ENCODE measurements at places on chromosomes 3 and 15. TPM values are rescaled to one million over a fixed set of nuclear protein-coding genes. Genes with fewer than 3 reads are reported as not detected.

The MON1A gene
- total RNA-seq, result 6.5 TPM

The FAM3D gene
- total RNA-seq, result 0.13 TPM

The LRRC34 gene
- 3.1 TPM for total RNA-seq

The WDR93 gene
- under 0.01 TPM for total RNA-seq

The GNAT1 gene
- under 0.01 TPM for total RNA-seq

- DNase-seq, result no peak
Observed at GRCh38 chr3:175484666-175485065, 625.5 kb downstream of the NAALADL2 start.

- no peak for DNase-seq
Observed at GRCh38 chr15:65766422-65767263, 25.4 kb downstream of the DENND4A start.

- DNase-seq, result peak; percentile 50
Observed at GRCh38 chr15:83613714-83614113, 40.2 kb upstream of the ADAMTSL3 start.

- no peak for DNase-seq
Observed at GRCh38 chr3:154301561-154301960, 22.7 kb downstream of the DHX36 start.

- DNase-seq, result peak; percentile 76
Observed at GRCh38 chr3:57805674-57806073, 49.6 kb downstream of the SLMAP start.

DNA sequence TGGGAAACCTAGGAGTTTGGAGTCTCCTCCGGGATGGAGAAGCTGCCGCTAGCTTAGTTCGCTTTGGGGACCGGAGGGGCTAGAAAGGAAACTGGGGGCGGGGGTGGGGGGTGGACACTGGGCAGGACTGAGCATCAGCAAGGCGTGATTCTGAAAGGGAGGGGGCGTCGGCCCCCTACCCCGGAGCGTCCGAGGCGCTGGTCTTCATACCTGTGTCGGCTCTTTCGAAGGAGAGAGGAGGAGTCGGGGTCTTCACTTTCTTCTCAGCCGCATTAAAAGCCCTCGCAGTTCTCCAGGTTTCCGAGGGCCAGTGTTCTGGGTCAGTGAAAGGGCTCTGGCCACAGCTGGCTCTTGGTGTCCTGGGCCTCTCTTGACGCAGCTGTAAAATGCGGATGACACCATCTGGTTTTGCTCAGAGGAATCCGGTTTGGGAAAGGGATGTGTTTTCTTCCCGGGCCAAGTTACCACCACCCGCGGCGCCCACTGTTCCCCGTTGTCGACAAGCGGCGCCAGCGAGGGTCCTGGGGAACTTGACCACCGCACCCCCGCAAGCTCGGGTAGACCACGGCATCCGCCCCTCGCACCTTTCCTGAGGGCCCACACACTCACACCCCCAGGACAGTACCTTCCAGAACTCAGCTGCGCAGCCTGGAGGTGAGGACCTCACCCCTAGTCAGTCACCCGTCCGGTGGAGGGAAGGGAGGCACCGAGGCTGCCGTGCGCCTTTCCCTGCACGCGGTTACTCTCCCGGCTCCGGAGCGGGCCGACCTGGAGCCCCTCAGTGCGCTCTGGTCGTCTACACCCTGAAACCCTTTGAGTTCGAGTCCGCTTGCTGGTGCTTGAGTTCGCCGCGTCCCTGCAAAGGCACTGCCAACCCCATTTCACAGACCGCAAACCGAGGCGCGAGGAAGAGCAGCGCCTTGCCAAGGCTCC is 660 bp downstream of the CCK start:
- DNase-seq, result no peak

DNA sequence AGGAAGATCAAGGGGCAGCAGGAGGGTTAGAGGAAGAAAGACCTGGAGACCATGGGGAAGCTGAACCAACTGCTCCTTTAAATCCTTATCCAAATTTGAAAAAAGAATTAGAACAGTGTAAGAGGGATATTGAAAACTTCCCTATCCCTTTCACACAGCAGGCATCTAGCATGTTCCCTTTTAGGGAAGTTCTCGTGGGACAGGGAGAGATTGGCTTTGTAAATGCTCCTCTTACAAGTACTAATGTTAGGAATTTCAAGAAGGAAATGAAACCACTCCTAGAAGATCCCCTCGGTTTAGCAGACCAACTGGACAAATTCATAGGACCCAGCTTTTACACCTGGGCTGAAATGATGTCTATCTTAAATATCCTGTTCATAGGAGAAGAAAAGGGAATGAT is 41.5 kb downstream of the PPCDC start:
- DNase-seq, result no peak

DNA sequence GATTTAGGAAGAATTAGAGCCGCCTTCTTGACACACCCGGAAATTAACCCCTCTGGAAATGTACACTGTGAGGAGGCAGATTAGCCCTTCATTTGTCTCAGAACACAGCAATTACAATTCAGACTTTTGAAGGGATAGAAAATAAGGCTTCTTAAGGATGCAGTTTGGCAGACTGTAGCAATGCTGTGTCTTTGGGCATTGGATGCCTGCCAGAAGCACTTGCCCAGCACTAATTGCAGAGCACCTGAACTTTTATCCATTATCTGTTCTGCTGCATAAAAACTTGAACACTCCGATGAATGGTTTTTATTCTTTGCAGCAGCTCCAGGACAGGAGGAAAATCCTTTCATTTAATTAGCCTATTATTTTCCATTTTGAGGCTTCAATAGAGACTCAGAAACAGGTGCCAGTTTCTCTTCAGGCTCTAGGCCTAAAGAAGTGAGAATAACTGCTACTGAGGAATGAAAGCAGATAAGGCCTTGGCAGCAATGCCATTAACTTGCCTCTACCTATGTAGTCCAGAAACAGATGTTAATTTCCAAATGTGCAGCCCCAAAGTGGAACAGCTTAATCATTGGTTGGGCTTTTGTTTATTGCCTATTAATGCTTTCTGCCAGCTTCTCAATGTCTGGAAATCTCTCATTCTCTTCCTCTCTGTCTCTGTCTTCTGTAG is 418.5 kb downstream of the NSUN3 start:
- no peak for DNase-seq

DNA sequence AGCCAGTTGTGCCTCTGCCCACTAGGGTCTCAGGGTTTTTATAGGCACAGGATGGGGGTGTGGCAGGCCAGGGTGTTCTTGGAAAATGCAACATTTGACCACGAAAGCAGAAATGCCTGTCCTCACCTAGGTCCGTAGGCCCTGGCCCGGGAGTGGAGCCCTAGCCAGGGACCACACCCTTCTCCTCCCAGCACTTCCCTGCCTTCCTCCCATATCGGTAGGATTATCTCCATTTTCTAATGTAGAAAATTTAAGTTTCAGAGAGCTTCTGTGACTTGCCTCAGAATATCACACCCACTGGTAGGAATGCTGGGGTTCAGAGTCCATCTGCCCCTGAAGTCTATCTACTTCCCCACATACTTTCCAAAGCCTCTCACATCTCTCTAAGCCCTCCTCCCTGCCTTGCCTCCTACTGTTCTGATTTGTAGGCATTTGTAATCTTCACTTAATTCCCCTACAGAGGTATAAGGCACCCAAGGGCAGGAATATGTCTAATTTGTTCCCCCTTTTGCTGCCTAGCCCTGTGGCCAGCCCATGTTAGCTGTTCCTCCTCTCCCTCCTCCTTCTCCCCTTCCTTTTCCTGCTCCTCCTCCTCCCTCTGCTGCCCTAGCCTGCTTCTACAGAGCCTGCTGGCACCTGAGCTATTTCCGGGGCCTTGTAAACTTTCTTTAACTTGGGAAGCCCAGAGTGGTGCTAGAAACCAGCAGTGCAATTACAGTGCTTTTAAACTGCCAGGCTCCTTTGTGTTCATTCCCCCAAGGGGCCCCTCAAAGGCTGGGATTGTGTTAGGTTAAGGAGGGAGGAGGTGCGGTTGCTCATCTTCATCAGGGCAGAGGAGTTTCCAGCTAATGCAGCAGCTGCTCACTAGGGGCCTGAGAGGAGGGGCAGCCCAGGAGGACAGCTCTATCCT is 71.1 kb downstream of the MRPL46 start:
- no peak for DNase-seq

DNA sequence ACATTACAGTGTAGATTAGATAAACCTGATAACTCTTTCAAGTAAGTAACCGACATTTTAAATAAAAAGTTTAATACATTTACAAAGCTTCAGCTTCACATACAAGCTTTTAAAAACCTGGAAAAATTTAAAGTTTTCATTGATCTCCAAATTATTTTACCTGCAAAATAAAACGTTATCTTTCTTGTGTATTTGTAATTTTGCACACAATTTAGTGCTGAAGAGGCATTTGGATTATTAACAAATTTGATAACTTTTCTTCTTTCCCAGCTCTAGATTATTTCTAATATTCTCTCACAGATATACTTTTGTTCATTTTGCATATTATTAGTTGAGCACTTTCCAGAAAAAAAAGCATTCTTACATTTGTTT is 24.2 kb upstream of the MBNL1 start:
- no peak for DNase-seq

GRCh38 chr15:67076147-67076843 is 10.9 kb downstream of the SMAD3 start:
- DNase-seq, result peak; percentile 95

DNA sequence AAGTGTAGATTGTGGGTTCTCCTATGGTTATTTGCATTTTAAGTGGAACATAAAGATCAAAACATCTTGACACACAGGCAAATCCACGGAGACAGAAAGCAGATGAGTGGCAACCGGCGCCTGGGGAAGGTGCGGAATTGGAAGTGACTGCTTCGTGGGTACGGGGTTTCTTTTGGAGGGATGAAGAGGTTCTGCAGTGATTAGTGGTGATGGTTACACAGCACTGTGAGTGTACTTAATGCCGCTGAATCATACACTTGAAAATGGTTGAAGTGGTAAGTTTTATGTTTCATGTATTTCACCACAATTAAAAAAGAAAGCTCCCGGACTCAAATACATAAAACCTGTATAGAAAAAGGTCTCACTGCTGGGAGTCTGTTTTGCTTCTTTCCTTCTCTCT is 18.5 kb upstream of the VPS33B start:
- DNase-seq, result no peak

DNA sequence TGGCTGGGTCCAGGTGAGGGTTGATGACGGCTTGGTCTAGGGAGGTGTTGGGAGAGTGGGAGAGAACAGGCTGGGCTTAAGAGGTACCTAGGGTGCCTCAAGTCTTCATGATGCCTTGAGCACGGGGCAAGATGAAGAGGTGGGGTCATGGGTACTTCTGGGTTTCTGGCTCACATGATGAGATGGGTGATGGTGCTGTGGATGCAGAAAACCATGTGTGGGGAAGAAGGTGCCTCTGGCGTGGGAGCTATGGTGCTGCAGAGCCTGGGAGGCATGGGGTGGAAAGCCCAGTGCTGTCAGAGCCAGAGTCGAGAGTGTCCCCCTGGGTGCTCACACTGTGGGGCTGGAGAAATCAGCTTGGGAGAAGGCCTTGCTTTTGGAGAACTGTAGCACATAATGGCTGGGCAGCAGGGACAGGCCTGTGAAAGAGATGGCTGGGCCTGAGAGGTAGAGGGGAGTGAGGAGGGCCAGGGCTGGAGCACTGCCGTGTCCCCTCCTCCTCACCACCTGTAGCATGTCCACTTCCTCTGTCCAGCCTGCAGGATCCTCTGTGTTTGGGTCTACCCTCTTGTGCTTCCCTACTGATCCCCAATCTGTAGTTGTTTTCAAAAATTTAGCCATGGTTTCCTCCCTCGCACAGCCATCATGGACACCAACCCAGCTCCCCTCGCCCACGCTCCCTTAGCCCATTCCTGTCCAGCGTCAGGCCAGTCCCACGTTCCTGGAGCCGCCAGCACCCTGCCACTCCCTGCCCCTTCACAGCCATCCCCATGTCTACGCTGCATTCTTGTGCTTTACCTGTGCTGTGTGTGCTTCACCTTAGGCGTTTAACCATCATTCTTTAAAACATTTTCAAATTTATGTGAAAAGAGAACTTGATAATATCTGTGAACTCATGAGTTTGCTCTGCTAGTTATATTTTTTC is 132.0 kb downstream of the EEFSEC start:
- no peak for DNase-seq

GRCh38 chr3:151879679-151880415 is 6.4 kb downstream of the SUCNR1 start:
- no peak for DNase-seq

Data from dermis microvascular lymphatic vessel endothelial cell (primary cell).